ENCODE measurements at places on chromosomes 1 and 21.
A peak's percentile ranks its signal among the peaks of the same experiment; 100 is the strongest.

GRCh38 chr1:58528518-58528917 lies 18.0 kb downstream of the OMA1 start:
- no peak for DNase-seq

GRCh38 chr1:185426848-185427247 lies 109.8 kb upstream of the IVNS1ABP start:
- DNase-seq = no peak

DNA sequence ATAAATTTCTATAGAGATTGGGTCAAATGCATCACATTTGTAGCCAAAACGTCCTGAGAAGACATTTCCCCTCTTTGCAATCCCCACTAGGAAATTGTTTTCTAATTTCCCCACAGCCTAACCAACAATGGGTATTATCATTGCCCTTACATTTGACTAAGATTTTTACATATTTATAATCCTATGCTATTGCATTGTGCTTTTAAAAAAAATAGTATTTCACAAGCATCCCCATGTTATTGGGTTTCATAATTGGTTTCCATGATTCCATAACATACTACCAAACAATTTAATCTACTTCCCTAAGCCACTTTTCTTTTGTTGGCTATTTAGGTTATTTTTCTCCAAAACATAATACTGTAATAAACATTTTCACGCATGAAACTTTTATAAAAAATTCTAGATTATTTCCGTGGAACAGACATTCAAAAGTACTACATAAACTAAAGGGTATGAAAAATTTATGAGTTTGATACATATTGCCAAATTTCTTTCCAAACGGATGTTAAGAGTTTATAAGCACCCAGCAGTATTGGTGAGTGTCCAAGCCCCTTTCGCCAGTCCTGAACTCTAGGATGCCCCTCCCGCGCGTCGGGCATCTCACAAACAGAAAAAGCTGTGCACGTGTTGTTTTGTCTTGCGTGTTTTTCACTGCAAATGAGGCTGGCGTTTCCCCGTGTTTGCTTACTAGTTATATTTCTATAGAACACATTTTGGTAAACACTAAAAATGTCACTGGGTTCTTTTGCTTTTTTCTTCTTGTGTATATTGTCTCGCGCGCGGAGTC lies 2.0 kb upstream of the LHX4 start:
- no peak for DNase-seq

DNA sequence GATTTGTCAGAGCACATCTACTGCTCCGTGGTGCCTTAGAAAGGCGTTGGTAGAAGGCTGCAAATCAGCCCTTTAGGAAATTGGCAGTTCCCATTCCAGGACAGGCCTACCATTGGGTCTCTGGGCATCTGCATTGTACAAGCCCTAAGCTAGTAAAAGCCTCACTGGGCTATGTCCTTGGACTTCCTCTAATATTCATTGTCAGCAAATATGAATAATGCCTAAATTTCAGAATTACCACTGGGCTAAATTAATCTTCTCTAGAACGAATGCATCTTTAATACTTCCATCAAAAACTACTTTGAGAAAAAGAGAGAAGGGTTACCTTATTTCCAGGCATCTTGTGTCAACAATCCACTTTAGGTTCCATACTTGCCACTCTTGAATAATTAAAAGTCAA lies 41.5 kb upstream of the ATP1A1 start:
- DNase-seq = no peak

- DNase-seq = no peak
Observed at GRCh38 chr1:36652011-36652410, 169.3 kb upstream of the CSF3R start.

DNA sequence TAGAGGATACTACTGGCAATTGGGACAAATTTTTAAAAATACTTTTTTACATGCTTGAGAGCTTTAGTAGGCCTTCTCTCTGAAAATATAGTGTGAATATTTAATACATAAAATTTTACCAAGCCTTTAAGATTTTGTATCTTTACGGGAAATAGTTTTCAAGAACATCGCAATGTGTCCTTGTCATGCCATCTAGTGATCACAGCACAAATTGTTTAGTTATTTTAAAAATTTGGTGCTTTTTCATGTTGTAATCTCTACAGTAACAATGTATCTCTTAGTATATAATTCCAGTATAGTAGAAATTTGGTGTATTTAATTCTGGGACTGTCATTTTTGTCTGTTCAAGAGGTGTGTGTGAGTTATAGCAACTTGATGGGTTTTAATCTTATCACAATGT lies 6.7 kb downstream of the CDC7 start:
- no peak for DNase-seq

- peak; percentile 21 for DNase-seq
Observed at GRCh38 chr21:31554511-31555022, 104.9 kb upstream of the SOD1 start.

GRCh38 chr1:37761416-37762095 lies 3.4 kb downstream of the EPHA10 start:
- no peak for DNase-seq

DNA sequence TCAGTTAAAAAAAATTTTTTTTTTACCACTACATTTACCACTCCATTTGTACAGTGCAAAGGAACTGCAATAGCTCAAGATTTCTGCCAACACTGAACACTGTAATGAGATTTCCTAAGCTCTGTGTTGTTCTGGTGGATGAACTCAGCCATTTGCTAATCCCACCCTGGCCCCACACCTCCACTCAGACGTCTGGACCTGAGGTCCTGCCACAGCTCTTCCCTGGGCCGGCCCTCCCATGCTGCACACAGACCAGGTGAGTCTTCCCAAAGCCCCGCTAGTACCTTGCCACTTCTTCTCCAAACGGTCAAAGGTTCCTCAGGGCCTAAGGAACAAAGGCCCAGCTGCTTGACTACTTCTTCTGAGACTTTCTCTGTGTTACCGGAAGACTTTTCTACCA lies 56.4 kb downstream of the SLC45A1 start:
- no peak for DNase-seq

- DNase-seq = no peak
Observed at GRCh38 chr1:145711213-145711651, 4.1 kb upstream of the PDZK1 start.
